ENCODE measurements at places on chromosomes 2 and 18. TPM values are rescaled to one million over a fixed set of nuclear protein-coding genes. Genes with fewer than 3 reads are reported as not detected.

The ECEL1 gene
- total RNA-seq = 1.4 TPM

The HTR2B gene
- total RNA-seq = 15.6 TPM

The SS18 gene
- total RNA-seq = 104 TPM

The CHRNG gene
- not detected for total RNA-seq

The VWA3B gene
- not detected for total RNA-seq

The ANKRD39 gene
- total RNA-seq = 20.4 TPM

The SOCS6 gene
- 21.5 TPM for total RNA-seq

The CAVIN2 gene
- 72.8 TPM for total RNA-seq

The DRC1 gene
- total RNA-seq = not detected

The SUMO1 gene
- 54.9 TPM for total RNA-seq

The GPR75 gene
- 2.2 TPM for total RNA-seq

The PLB1 gene
- total RNA-seq = 11.0 TPM

The LIPG gene
- 0.12 TPM for total RNA-seq

GRCh38 chr2:174617718-174618117 lies 20.1 kb upstream of the WIPF1 start:
- ATAC-seq = no peak

- ATAC-seq = no peak
Observed at GRCh38 chr2:74815941-74816340, 18.0 kb upstream of the HK2 start.

- peak; percentile 13 for ATAC-seq
Observed at GRCh38 chr2:141941210-141941714, 189.6 kb downstream of the LRP1B start.

DNA sequence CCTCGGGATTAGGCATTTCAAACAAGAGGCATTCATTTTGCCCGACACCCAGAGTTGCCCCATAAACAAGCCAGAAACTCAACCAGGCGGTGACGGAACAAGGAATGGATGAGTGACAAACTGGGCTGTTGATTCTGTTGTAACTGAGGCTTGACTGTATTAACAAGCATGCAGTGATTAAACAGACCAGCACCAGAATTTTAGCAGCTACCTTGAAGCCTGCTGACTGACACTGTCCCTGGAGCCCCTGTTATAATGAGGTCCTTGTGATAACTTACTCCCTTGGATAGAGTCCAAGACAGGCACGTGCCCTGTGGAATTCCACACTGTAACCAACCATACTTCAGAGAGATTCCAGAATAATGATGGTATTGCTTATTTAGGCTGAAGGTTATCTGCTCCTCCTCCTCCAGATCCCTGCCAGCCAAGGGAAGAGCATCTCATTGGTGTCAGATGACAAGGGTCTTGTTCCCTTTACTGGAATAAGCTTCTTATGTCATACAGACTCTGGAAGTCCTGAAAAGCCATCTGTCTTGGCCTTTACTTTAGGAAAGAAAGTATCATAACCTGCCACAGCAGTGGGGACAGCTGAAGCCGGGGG lies 97.1 kb upstream of the RMDN2 start:
- ATAC-seq = no peak

DNA sequence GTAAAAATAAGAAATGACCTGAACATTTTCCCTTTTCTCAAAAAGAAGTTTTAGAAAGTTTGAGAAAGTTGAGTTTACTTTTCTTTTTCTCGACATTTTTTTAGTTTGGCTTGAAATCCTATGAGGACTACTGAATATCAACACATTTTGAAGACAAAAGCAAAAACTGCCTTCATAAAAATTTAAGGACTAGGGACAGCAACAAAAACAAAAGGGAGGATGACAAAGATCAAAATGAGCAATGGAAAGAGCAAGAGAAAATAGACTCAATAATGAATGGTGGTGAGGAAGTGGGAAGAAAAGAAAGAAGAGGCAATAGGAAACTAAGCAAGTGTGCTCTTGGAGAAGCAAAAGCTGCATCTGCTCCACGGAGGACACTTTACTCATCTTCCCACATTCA lies 82.5 kb downstream of the ABCA12 start:
- no peak for ATAC-seq

GRCh38 chr18:72700961-72701710 lies 157.0 kb upstream of the CBLN2 start:
- no peak for ATAC-seq

DNA sequence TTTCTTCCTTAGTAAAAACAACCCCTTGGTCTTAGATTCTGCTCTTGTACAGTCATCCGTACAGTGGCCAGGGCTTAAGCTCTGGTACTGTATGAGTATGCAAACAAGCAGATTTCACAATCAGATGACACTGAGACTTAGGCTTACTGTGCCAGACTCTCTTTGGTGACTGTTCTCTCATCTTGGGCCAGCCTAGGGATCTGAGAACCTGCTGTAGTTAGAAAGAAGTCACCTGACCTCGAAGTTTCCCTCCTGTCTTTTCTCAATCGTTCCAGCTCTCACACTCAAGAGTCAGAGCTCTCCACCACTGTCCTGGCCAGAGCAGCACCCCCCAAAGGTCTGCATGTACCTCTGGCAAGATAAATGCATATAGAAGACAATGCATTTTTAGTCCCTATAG lies 63.2 kb downstream of the ZEB2 start:
- peak; percentile 89 for ATAC-seq

GRCh38 chr18:4096486-4096885 lies 358.6 kb downstream of the DLGAP1 start:
- no peak for ATAC-seq

DNA sequence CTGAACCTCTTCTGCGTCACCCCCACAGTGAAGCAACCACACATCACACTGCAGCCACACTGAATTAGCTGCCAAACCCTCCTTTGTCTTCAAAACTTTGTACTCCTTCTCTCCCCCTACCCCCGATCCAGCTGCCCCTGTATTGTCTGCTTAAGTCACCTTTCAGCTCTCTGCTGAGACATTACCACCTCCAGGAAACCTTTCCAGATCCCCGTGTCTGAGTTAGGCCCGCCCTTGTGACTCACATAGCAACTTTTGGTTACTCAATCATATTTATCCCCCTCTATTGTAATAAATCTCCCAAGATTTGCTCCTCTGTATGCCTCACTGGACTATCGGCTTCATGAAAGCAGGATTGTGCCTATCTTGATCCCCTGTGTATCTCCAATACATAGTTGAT lies 82.8 kb upstream of the CDCA7 start:
- no peak for ATAC-seq

DNA sequence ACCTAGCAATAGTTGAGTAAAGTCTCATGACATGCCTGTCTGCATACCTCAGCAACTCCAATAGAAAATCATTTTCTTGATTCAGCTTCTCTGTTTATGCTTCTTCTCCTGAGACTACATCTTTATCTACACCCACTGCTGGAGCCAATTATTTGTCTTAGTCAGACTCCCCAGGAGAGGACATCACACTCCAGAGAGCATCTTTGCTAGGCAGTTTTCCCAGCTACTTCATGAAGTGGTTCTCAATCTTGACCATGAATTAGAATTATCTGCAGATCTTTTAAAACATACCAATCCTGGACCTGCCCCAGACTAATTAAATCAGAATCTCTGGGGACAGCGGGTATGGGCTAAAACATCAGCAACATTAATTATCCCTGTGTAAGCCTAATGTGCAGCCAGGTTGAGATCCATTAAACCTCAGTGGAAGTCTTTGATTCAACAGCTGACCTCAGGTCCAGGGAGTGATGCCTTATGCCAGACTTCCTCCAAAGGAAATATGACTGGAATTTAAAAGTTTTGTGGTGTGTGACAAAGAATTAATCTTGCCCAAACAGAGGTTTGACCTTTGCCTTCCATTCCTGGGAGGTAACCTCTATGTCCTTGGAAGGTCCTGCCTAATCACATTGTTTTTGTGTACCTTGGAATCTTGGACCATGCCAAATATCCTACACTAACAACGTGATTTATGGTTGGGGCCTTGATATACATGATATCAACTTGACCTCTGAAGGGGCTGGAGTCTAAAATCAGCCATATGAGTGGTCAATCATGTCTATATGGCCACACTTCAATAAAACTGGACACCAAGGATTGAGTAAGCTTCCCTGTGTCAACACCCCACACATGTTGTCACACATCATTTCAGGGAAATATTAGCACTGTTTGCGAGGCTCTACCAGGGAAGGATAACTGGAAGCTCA lies 99.3 kb upstream of the DNAJC10 start:
- ATAC-seq = peak; percentile 34

GRCh38 chr2:58620093-58620492 lies 379.0 kb upstream of the FANCL start:
- no peak for ATAC-seq

GRCh38 chr2:138902239-138902871 lies 122.2 kb upstream of the NXPH2 start:
- no peak for ATAC-seq

- ATAC-seq = no peak
Observed at GRCh38 chr18:48813833-48814489, 136.8 kb downstream of the SMAD7 start.

DNA sequence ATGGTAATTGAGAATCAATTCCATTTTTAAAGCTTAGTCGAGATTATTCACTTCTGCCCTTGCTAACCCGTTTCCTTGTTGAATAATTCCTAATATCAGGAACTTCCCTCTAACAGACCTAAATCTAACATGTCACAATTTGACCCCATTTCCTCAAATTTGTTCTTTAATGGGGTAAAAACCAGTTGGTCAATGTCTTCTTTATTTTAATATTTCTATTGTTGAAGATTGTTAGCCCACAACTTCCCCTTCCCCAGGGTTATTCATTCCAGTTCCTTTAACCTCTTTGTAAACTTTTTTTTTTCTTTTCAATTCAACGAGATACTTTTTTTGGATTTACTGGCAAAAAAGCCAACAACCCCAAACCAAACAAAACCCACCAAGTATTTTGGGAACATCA lies 7.3 kb downstream of the TNFRSF11A start:
- no peak for ATAC-seq

GRCh38 chr2:10658914-10659257 lies 30.9 kb downstream of the NOL10 start:
- ATAC-seq = no peak

GRCh38 chr2:562391-563364 lies 114.5 kb downstream of the TMEM18 start:
- no peak for ATAC-seq

- ATAC-seq = no peak
Observed at GRCh38 chr2:437756-438393, 150.0 kb upstream of the ALKAL2 start.

GRCh38 chr2:127419448-127420038 lies 1.3 kb downstream of the PROC start:
- ATAC-seq = no peak

- ATAC-seq = no peak
Observed at GRCh38 chr2:121839584-121839983, 84.1 kb downstream of the TSN start.

- no peak for ATAC-seq
Observed at GRCh38 chr2:149885946-149886345, 298.4 kb upstream of the MMADHC start.

DNA sequence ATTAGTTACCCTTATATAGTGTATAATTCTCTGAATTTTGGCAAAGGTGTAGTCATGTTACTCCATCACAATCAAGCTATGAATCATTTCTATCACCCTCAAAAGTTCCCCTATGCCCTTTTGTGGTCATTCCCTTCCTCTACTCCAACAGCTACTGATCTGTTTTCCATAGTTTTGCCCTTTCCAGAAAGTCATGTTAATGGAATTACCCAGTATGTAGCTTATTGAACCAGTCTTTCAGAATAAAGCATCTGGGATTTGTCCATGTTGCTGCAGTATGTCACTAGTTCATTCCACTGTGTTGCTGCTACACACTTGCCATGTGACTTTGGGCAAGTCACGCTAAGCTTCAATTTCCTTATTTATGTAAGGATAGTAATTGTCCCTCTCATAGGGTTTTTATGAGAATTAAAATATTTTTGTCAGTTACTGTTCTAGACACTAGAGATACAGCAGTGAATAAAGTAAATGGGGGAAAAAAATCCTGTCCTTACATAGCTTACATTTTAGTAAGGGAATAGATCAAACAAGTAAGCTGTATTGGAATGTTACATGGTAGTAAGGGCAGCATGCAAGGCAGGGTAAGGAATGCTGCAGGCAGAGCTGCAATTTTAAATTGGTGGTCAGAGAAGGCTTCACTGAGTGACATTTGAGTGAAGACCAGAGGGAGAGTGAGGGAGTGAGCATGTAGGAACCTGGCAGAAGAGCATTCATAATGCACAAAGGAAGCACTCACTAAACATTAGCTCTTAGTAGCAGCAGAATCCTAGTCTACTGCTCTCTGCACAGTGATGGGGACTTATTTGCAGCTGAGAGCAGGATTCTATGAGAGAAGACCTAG lies 80.3 kb upstream of the TSPYL6 start:
- peak; percentile 51 for ATAC-seq

GRCh38 chr18:63302636-63303405 lies 16.7 kb downstream of the BCL2 start:
- ATAC-seq = no peak

- no peak for ATAC-seq
Observed at GRCh38 chr2:29165362-29166241, 50.4 kb downstream of the CLIP4 start.

DNA sequence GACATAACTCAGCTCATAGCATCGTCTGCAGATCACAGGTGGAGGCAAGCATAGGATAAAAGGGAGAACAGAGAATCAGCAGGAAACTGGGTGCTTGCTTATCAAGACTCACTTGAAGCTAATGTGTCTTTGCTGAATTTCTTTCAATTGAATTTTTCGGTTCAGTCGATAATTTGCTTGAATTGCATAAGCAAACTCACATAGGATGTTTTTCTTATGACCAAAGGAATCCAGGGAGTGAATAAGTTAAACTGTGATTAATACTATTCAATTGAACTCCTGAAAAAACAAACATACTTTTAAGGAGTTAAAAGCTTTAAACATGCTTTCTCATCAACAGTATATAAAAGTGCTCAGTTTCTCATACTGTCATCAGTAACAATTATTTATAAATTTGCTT lies 707.1 kb upstream of the ACVR2A start:
- no peak for ATAC-seq

- ATAC-seq = no peak
Observed at GRCh38 chr2:195049372-195050031, 607.5 kb upstream of the SLC39A10 start.

DNA sequence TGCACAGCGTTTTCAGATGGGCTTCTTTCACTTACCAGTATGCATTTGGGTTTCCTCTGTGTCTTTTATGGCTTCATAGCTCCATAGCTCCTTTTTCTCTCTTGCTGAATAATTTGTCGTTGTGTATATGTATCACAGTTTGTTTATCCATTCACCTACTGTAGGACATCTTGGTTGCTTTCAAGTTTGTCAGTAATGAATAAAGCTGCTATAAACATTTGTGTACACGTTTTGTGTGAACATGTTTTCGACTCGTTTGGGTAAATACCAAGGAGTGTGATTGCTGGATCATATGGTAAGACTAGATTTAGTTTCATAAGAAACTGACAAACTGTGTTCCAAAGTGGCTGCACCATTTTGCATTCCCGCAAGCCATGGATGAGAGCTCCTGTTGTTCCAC lies 94.7 kb downstream of the FAM168B start:
- no peak for ATAC-seq

DNA sequence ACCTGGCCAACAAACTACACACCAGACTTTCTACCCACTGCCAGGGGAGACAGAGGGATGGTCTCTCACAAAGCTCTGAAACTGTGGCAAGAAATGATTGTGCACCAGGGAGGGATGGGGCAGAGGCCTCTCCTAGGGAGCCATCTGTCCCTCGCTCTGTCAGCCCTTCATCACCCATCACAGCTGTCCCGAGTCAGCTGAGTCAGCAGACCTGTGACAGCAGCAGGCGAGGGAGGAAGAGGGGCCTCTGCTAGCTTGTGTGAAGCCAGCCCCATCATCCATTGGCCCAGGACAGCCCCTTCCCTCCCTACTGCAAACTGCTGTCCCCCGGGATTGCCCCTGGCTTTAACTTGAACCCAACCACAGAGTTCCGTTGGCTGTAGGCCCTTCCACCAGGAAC lies 5.0 kb downstream of the SH2D6 start:
- ATAC-seq = no peak

All from gastroesophageal sphincter (tissue), 4 donors.